Colonic mucosa (tissue), 4 donors: ENCODE measurements at places on chromosomes 11 and 22. TPM values are rescaled to one million over a fixed set of nuclear protein-coding genes. Genes with fewer than 3 reads are reported as not detected.

Gene NXPE4
- 178 TPM for total RNA-seq

Gene GRIA4
- total RNA-seq, result 0.67 TPM

Gene IFITM10
- total RNA-seq, result 0.42 TPM

Gene ZNF280B
- 0.96 TPM for total RNA-seq

Gene DENND6B
- 2.4 TPM for total RNA-seq

Gene MMP12
- total RNA-seq, result 11.7 TPM

Gene CAPN5
- total RNA-seq, result 267 TPM

Gene KCNJ5
- total RNA-seq, result 0.66 TPM

Gene PRR5L
- 169 TPM for total RNA-seq

DNA sequence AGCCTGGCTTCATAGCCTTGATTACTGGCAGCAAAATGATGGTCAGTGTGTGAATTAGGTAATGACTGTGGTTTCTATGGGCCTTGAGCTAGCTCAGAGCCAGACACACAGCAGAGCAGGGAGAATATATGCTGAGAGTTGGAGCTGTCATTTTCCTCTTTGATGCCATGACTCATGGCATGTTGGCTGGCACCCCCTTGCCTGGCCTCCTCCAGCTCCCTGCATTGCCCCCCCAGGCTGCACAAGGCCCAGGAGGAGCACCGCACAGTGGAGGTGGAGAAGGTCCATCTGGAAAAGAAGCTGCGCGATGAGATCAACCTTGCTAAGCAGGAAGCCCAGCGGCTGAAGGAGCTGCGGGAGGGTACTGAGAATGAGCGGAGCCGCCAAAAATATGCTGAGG is 20.3 kb upstream of the RRM1 start:
- H3K4me1 ChIP-seq, result no peaks in the 10 kb centered on the region
- no peak for DNase-seq
- no peak overlapping the region for H3K4me3 ChIP-seq
- H3K36me3 ChIP-seq, result no peaks in the 10 kb centered on the region

- H3K27ac ChIP-seq, result no peak overlapping the region
- DNase-seq, result no peak
- H3K36me3 ChIP-seq, result no peaks in the 10 kb centered on the region
- H3K4me1 ChIP-seq, result no peaks in the 10 kb centered on the region
- H3K27me3 ChIP-seq, result no peaks in the 10 kb centered on the region
Observed at GRCh38 chr11:37727371-37727770, 1129.3 kb upstream of the RAG2 start.

GRCh38 chr11:99343117-99343516 is 322.4 kb downstream of the CNTN5 start:
- H3K36me3 ChIP-seq, result no peaks in the 10 kb centered on the region
- no peak for DNase-seq
- no peaks in the 10 kb centered on the region for H3K27me3 ChIP-seq
- no peaks in the 10 kb centered on the region for H3K4me1 ChIP-seq
- H3K4me3 ChIP-seq, result no peak overlapping the region

- H3K27ac ChIP-seq, result peak overlapping the region; percentile 16
- H3K4me3 ChIP-seq, result peak overlapping the region; percentile 46
- DNase-seq, result peak; percentile 38
- H3K27me3 ChIP-seq, result no peaks in the 10 kb centered on the region
- H3K36me3 ChIP-seq, result no peaks in the 10 kb centered on the region
Observed at GRCh38 chr11:64802370-64803157, 450 bp downstream of the MAP4K2 start.

DNA sequence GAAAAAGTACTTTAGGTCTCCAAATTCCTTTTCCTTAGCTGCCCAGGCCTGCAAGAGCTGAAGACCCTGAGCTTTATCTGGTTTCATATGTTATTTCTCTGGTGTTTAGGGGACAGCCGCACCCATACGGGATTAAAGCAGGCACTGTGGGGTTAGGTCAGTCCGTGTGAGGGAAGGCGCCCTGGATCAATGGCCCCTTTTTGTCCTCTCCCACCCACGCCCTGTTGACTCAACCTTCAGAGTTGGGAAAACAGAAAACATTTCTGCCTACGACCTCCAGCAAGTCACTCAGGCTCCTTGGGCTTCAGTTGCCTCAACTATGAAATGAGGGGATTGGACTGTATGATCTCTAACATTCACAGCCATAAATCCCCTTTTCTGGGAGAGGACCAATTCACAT is 55.2 kb upstream of the BARX2 start:
- H3K36me3 ChIP-seq, result no peaks in the 10 kb centered on the region
- peaks cover 16% of the 10 kb centered on the region for H3K4me1 ChIP-seq
- H3K4me3 ChIP-seq, result no peak overlapping the region
- DNase-seq, result no peak

- DNase-seq, result peak; percentile 67
- H3K4me1 ChIP-seq, result no peaks in the 10 kb centered on the region
- no peak overlapping the region for H3K4me3 ChIP-seq
- H3K27me3 ChIP-seq, result no peaks in the 10 kb centered on the region
Observed at GRCh38 chr11:64729851-64730382, 6.9 kb upstream of the NRXN2 start.

- H3K4me3 ChIP-seq, result no peak overlapping the region
- no peaks in the 10 kb centered on the region for H3K4me1 ChIP-seq
- no peak for DNase-seq
- H3K36me3 ChIP-seq, result no peaks in the 10 kb centered on the region
- H3K27ac ChIP-seq, result no peak overlapping the region
- H3K27me3 ChIP-seq, result no peaks in the 10 kb centered on the region
Observed at GRCh38 chr11:10444725-10445315, 10.2 kb upstream of the AMPD3 start.

GRCh38 chr11:63672936-63673539 is 1.9 kb upstream of the ATL3 start:
- H3K4me1 ChIP-seq, result peaks cover 5% of the 10 kb centered on the region
- H3K27me3 ChIP-seq, result no peaks in the 10 kb centered on the region
- no peaks in the 10 kb centered on the region for H3K36me3 ChIP-seq
- H3K4me3 ChIP-seq, result no peak overlapping the region

DNA sequence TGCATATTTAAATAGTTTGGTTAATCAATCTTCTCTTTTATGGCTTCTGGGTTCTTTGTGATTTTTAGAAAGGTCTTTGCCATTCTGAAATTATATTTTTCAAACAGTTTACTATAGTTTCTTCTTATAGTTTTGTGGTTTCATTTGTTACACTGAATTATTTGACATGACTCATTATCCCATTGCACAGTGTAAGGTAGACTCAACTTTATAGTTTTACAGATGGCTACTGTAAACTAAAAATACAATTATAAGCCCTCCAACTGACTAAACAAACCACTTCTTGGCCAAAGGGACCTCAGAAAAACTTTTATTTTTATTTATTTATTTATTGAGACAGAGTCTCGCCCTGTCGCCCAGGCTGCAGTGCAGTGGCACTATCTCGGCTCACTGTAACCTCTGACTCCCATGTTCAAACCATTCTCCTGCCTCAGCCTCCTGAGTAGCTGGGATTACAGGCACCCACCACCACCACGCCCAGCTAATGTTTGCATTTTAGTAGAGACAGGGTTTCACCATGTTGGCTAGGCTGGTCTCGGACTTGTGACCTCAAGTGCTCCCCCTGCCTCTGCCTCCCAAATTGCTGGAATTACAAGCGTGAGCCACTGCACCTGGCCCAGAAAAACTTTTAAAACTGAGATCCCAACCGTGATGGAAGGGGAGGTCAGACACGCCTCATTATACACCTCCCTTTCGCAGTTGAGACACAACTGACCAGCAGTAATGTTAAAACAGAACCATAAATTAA is 14.1 kb upstream of the RAC2 start:
- no peaks in the 10 kb centered on the region for H3K36me3 ChIP-seq
- H3K27ac ChIP-seq, result no peak overlapping the region
- no peak overlapping the region for H3K4me3 ChIP-seq

- no peak overlapping the region for H3K27ac ChIP-seq
- H3K27me3 ChIP-seq, result no peaks in the 10 kb centered on the region
- DNase-seq, result no peak
- no peaks in the 10 kb centered on the region for H3K36me3 ChIP-seq
- H3K4me1 ChIP-seq, result no peaks in the 10 kb centered on the region
- H3K4me3 ChIP-seq, result no peak overlapping the region
Observed at GRCh38 chr11:128603752-128604414, 16.5 kb upstream of the ETS1 start.

DNA sequence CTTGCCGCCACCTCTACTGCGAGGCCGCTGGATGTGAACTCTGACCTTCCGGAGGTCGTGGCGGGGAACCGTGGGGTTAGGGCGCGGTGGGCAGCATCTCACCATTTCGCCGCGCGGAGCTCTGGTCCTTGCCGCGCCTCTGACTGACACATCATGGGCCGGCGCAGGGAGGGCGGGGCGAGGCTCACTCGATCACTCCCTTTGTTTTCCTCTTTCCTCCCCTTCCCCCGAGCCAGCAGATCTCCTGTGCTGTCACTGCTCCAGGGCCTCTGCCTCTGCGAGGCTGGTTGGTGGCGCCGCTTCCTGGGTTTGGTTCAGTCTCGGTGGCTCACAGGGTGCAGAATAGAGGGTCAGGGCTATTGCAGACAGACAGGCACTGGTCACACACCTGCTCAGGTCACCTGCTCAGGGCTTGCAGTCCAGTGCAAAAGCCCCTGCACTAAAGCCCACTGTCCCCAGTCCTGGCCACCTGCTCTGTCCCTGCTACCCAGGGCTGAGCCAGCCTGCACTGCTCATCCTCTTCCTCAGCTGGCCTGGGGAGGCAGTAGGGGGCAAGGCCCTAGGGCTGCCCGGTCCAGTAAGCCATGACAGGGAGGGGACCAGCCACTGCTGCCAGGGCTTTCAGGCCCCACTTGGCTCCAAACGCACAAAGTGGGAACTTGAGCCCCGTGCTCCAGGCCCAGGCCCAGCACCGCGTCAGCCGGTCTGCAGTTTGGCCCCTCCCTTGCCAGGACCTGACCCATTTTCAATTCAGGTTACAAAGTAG is 36.2 kb downstream of the PISD start:
- H3K27me3 ChIP-seq, result no peaks in the 10 kb centered on the region
- peaks cover 3% of the 10 kb centered on the region for H3K36me3 ChIP-seq
- H3K27ac ChIP-seq, result no peak overlapping the region
- H3K4me3 ChIP-seq, result no peak overlapping the region
- peak; percentile 38 for DNase-seq

DNA sequence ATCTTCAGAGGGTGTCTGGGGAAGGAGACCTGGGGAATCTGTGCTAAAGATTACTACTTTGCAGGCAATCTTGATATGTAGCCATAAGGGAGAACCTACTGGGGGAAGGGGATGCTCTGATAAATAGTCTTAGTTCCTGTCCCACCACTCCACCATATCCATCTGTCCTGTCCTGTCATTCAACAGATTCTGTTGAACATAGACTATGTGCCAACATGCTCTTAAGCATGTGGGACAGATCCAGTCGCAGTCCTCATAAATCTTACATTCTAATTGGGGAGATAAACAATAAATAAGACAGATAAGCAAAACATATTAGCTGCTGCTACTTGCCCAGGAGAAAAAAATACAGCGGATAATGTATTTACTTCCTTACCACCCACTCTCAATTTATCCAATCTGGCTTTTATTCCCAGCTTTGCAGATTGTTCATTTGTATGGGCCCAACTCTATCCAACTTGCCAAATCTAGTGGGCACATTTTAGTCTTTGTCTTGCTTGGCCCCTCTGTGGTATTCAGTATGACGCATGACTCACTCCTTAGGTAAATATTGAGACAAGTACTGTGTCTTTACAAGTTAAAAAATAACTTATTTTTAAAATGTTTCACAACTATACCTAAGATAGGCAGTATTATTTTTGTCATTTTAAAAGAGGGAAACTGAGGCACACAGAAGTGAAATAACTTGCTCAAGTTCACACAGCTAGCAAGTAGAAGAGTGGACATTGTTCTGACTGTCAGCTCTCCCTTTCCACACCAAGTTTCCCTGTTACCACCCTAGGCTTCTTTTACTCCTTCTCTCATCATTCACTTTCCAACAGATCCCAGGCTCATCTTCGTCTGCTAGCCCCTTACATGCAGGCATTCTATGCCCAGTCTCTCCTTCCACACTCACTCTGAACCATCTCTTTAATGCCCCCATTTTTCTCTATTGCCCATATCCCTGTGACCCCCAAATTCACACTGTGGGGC is 133.6 kb upstream of the SESN3 start:
- H3K4me3 ChIP-seq, result no peak overlapping the region
- H3K36me3 ChIP-seq, result no peaks in the 10 kb centered on the region
- no peak for DNase-seq
- no peak overlapping the region for H3K27ac ChIP-seq
- H3K27me3 ChIP-seq, result no peaks in the 10 kb centered on the region
- no peaks in the 10 kb centered on the region for H3K4me1 ChIP-seq

DNA sequence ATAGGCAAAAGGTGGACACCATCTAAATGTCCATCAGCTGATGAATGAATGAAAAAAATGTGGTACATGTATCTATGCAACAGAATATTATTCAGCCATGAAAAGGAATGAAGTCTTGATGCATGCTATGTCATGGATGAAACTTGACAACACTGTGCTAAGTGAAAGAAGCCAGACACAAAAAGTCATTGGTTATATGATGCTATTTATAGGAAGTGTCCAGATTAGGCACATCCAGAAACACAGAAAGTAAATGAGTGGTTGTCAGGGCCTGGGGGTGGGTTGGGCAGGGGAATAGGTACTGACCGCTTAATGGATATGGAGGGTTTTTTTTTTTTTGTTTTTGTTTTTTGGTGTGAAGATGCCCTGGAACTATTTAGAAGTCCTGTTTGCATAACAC is 21.7 kb upstream of the MN1 start:
- no peak overlapping the region for H3K4me3 ChIP-seq
- H3K27me3 ChIP-seq, result no peaks in the 10 kb centered on the region
- no peak for DNase-seq
- H3K36me3 ChIP-seq, result no peaks in the 10 kb centered on the region
- no peaks in the 10 kb centered on the region for H3K4me1 ChIP-seq
- no peak overlapping the region for H3K27ac ChIP-seq

DNA sequence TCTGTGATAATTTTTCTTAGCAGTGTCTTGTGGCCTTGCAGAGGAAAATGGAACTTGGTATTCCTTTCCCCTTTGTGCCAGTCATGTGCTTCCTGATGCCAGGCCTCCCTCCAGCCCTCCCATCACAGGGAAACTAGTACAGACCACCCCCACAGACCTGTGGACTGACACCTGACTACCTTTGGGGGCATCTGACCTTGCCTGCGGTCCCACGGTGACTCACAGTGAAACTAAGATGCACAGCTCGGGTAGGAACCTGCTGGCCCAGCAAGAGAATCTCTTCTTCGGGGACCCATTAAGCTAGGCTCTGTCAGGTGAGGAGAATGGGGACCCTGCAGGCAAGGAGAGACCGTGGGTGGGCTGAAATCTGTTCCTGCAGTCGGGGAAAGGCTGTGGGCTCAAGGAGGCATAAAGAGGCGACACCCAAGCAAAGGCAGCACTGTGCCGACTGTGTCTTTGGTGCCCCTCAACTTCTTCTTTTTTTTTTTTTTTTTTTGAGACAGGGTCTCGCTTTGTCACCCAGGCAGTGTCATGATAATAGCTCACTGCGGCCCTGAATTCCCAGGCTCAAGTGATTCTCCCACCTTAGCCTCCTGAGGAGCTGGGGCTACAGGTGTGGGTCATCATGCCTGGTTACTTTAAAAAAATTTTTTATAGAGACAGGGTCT is 20.8 kb upstream of the PEX26 start:
- no peaks in the 10 kb centered on the region for H3K36me3 ChIP-seq
- no peaks in the 10 kb centered on the region for H3K27me3 ChIP-seq
- H3K4me3 ChIP-seq, result no peak overlapping the region
- H3K27ac ChIP-seq, result peak overlapping the region; percentile 60

GRCh38 chr11:100681064-100681502 is 6.0 kb upstream of the ARHGAP42 start:
- peak; percentile 84 for DNase-seq
- no peaks in the 10 kb centered on the region for H3K27me3 ChIP-seq
- no peak overlapping the region for H3K4me3 ChIP-seq

- H3K4me3 ChIP-seq, result no peak overlapping the region
- no peak for DNase-seq
- H3K4me1 ChIP-seq, result no peaks in the 10 kb centered on the region
- no peaks in the 10 kb centered on the region for H3K36me3 ChIP-seq
- no peak overlapping the region for H3K27ac ChIP-seq
Observed at GRCh38 chr11:88538098-88538497, 200.6 kb upstream of the CTSC start.
